NCI-H187 (cell line): ENCODE measurements at places on chromosomes 6 and 20.

- peak; percentile 2 for DNase-seq
These were observed 13.9 kb upstream of the ATG5 start for GRCh38 chr6:106339334-106340029.

- no peak for DNase-seq
These were observed 15.0 kb downstream of the GABBR1 start for GRCh38 chr6:29617782-29618554.

DNA sequence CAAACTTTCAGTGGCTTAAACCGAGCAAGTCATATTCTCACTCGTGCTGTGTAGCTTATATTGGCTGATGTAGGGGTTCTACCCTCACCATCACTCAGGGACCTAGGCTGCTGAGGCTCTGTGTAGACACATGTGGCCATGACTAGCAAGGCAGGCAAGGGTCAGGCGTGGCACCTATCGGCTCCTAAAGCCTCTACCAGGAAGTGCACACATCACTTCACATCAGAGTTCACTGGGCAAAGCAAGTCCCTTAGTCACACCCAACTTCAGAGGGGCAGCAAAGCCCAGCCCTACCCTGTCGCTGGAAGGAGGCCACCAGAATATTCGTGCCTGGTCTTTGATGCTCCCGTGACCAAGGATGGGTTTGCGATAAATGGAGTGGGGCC is 42.9 kb downstream of the PPP1R14C start:
- DNase-seq: no peak

DNA sequence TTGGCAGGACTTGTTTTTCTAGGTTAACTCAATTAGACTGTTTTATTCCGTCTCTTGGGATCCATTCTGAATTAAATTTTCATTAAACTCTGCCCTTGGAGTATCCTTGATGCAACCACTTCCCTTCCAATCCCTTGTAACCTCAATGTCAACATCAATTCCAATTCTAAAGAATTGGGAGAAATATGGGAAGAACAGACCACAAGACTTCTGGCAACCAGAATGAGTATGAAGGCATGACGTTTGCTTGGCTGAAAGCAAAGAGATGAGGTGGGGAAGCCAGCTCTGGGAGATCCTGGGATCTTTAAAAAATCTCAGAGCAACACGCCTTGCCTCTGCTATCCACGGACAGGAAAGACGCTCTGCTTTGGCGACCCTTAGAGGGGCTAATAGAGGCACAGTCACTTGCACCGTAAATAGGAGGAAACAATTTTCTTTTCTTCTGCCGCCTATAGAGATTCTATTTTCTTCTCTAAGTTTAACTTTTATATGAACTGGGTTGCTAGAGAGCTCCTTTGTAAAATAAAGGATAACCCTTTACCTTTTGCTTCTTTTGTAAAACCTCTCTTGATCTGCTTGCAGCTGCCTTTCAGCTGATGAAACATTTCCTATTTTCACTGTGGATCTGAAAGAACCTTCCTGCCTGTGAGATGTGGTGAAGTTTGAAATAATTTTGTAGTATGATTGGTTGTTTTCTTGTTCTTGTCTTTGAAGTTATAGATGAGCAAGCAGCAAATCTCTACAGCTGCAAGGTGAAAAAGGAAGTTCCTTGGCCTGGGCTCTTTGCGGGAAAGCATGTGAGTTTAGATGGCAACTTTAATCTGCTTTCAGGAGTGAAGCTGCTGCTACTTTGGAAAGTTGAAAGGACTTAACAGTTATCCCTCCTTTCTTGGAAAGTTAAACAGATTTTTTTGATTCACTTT is at the start of gene ASIP:
Gene ASIP, plus strand, starts transcription at position 731 of the 923 bp plus-strand sequence. CDS start 18,952 bp downstream, outside the sequence.
- DNase-seq: no peak

DNA sequence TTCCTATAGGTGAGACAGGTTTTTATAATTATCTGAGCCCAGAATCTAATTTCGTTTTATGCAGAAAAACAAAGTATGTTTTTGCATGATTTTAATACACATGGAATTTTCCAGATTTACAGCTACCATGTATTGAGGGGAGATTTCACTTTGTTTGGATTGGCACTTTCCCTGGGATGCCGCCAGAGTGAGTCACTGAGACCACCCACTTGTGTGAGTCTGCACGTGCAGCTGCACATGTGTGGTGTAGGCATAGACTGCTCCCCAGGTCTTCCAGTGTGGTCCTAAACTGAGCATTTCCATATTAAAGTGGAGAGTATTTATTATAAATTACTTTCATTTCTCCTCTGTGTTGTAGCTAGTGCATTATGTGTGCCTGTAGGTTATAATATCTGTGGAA is 186.8 kb downstream of the UBE3D start:
- DNase-seq: no peak

DNA sequence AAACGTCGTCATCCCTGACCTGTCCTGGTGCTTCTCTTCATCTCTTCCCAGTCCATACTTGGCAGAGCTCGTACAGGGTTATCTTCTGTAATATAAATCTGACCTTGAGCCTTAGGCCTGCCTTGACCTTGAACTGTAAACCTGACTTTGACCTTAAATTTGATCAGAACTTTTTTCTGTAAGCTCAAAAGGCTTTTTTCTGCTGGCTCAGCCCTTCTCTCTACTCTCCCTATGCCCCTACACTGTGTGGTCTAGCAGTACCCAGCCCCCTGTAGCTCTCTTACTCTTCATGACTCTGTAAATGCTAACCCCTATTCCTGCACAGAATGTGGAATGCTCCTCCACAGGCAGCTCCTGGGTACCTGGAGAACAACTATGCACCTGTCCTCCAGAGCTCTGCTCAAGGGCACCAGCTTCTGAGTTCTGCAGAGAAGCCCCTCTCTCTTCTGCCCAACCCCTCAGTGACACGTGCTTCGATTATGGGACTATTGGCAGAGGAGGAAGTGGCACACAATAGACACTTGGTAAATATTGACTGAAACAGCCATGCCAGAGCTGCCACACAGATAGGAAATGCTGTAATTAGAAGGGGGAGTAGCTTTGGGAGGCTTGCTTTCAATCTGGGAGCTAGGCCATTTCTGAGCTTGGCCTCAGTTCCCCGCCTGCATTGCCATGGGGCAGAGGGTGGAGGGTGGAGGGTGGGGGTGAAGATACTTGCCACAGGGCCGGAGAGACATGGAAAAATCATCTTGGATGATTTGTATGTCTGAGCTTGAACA is 15.4 kb downstream of the SNPH start:
- no peak for DNase-seq

DNA sequence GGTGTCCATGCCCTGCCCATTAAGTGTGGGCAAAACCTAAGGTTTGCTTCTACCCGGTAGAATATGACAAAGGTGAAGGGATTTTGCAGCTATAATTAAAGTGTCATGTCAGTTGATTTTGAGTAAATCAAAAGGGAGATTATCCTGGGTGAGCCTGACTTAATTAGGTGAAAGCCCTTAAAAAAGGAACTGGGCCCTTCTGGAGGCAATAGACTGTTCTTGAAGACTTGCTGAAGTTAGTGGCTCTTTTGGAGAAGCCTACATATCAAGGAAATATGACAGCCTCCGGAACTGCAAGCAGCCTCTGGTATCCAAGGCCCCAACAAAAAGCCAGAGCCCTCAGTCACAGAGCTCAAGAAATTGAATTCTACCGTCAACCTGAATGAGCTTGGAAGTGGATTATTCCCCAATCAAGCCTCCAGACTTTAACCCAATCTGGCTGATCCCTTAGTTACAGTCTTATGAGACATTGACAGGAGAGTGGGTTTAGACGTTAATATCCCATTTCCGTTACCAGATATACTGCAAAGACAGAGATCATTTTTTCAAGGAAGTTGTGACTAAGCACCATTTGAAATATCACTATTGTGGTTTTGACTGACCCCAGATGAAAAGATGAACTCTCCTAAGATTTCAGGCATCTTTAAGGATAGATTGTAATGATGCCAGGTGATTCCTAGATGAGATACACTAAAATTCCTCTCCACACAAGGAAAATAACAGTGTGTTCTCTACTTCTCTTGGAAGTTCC is 303.4 kb downstream of the PLCB1 start:
- no peak for DNase-seq

GRCh38 chr6:137013738-137014602 is 30.8 kb downstream of the IL20RA start:
- DNase-seq: no peak

- no peak for DNase-seq
These were observed 44.8 kb upstream of the RNGTT start for GRCh38 chr6:89008001-89008814.
